Fibroblast of skin of scalp (primary cell): ENCODE measurements at places on chromosomes 3 and 15.

- DNase-seq: no peak
Measured at GRCh38 chr3:196902296-196902695, 34.6 kb downstream of the SENP5 start.

DNA sequence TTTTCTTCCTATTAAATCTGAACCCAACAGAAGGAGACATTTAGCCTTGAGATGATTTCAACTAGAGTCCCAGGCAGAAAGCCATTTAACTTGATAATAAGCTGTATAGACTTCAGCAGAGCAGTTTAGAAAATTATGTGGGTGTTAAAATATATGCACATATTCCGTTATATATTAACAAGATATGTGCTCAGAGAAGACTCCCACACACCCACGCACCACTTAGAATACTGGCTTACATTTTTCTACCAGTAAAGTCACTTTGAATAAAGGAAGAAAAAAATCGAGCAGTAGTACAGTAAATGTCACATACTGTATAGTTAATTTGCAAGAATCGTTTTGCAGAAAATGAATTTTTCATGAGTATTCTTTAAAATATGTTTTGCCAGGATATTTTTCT lies 599.3 kb downstream of the FGF12 start:
- no peak for DNase-seq

GRCh38 chr3:111809186-111809585 lies 49.9 kb upstream of the PHLDB2 start:
- peak; percentile 74 for DNase-seq

- no peak for DNase-seq
Measured at GRCh38 chr15:50549326-50549725, 2.9 kb upstream of the USP50 start.

- DNase-seq: no peak
Measured at GRCh38 chr3:146339349-146339748, 88.4 kb upstream of the PLSCR4 start.

DNA sequence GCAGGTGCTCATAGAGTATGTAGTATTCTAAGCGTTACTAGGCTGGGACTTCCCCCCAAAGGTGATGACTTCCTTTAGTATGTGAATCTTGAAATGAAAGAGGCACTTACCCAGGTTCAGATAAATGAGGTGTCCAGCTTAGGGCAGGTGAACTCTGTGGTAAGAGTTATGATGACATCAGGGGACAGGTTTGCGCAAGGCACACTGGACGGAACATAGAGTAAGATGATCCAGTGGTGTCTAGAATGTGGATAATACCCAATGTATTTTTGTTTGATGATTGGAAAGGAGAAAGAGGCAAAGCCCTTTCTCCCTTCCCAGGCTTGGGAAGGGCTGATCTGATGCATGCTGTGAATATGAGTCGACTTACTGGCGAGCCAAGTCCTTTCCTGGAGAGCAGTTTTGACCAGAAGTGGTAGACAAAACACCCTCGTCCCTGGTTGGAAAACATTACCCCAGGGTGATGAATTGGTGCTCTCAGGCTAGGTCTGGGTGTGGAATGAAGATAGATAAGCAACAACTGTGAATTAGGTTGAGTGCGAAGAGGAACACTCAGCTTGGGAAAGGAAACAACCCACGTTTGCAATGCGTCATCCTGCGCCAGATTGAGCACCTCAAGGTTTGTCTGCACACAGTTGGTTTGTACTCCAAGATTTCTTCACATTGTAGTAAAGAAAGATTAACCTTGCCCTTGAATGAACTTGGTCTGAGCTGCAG lies 124.2 kb downstream of the GHSR start:
- DNase-seq: peak; percentile 64

- no peak for DNase-seq
Measured at GRCh38 chr3:61617041-61617440, 55.7 kb downstream of the PTPRG start.

DNA sequence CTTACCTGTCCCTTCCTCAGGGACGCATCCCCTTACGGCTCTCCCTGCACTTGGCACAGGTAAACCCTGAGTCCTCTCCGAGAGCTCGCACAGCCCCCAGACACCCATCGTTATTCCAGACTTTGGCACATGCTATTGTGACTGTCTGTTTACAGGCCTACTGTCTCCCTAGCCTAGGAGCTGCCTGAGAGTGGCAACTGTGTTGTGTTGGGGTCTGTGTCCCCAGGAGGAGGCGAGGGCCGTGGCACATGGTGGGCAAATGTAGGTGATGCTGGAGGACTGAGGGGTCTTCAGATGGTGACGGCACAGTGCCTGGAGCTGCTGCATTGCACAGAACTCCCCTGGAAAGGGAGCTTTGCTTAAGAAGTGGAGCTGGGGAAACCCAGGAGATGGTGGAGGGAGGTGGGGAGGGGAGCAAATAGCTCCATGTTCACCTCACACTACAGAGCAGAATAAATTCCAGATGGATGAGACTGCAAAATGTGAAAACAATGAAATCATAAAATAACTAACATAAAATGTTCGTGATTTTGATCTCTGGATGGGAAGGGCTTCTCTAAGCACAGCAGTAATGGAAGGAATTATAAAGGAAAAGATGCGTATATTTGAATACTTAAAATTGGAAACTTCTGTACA lies 96.5 kb downstream of the SMAD6 start:
- peak; percentile 88 for DNase-seq

DNA sequence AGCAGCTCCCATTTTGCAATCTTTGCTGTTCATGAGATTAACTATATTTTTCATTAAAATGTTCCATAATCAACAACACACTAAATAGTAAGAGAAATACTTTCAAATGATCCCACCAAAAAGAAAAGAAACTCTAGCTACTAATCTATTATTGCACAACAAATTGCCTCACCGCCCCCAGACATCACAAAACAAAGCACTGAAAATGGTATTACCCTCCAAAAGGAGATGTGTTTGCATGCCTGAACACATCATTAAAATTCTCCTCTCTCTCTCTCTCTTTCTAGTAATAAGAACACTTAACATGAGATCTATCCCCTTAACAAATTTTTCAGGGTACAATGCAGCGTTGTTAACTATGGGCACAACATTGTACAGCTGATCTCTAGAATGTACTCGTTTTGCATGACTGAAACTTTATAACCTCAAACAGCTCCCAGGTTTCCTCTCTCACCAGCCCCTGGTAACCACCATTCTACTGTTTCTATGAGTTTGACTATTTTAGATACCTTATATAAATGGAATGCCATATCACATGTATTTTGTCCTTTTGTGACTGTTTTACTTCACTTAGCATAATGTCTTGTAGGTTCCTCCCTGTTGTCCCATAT lies 33.1 kb downstream of the WNT5A start:
- no peak for DNase-seq

DNA sequence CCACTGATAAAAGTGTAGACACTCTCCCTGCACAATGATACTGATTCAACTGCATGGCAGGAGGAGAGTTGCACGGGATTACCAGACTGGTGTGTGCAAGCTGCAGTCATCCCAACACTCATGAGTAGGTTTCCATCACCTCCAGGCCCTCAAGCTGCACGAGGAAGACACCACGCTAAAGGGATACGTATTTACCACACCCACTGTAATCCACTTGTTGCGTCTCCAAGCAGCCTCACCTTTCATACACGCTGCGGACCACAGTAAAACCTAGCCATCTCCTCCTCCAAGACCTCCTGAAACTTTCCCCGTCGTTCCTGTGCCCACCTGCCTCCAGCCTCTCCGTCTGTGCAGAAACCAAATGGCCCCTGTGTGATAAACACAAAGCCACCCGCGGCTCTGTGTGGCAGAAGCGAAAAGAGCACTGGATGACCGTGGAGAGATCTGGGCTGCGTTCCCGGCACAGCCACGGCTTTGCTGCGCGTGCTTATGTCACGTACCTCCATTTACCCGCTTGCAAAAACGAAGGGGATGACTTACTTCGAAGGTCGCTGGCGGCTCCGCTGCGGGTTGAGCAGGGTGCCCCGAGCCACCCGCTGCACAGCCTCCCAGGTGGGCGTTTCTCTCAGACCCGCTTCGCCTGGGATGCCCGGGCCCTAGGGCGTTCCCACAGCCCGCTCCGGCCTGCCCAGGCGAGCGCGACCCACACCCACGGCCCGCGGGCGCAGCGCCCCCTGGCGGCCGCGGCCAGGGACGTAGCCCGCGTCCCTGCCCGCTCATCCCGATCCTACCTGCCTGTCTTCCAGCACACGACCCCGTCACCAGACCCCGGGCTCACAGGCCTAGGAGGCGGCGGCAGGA lies 643 bp downstream of the ABCC5 start:
- DNase-seq: peak; percentile 59

- peak; percentile 4 for DNase-seq
Measured at GRCh38 chr3:146052791-146053310, 108.1 kb downstream of the PLOD2 start.

DNA sequence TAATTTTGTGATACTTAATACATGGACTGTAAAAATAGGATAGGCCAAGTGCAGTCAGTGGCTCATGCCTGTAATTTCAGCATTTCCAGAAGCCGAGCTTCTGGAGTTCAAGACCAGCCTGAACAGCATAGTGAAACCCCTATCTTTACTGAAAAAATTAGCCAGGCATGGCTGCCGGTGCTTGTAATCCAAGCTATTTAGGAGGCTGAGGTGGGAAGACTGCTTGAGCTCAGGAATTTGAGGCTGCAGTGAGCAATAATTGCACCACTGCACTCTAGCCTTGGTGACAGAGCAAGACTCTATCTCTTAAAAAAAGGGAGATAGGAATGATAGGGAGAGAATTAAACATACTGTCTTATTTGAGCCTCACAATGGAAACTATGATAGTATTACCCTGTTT lies 51.0 kb downstream of the GMPS start:
- DNase-seq: no peak

DNA sequence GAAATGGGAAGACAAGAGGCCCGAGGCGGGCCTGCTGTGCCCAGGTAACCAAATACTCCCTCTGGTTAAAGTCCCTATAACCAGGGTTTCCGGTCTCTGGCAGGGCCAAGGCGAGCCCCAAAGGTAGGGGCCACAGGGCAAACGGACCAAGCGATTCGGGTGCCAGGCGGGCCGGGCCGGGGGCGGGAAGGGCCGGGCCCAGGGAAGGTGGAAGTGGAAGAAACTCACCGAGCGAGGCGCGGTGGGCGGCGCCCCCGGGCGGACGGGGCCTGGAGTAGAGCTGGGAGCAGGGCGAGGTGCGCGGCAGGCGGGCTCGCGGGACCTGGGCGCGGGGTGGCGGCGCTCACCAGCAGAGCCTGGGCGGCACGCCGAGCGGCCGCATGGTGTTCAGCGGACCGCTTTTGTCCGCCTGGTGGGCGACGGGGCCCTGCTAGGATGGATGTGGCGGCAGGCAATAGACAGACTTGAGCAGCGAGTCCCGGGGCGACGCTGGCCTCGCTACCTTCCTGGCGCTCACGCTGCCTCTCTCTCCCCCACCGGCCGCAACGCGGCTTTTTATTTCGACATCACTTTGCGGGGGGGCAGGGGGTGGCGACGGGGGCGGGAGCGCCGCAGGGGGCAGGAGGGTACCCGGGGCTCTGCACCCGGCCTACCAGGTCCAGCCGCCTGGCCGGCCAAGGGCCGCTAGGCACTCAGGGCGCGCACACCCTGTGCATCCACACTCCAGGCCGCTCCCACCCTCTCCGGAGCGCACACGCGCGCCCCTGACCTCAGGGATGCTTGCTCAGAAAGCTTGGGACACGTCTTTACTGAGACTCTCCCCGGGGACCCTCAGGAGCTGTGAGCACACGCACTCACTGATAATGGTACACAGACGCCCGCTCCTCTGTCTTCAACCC lies at the start of gene GATA2:
GATA2 (minus strand) TSS at position 531 of the 899 bp plus-strand sequence. CDS start 6,170 bp downstream, outside the sequence.
- DNase-seq: no peak

- no peak for DNase-seq
Measured at GRCh38 chr3:126449621-126450051, 26.1 kb downstream of the ZXDC start.

DNA sequence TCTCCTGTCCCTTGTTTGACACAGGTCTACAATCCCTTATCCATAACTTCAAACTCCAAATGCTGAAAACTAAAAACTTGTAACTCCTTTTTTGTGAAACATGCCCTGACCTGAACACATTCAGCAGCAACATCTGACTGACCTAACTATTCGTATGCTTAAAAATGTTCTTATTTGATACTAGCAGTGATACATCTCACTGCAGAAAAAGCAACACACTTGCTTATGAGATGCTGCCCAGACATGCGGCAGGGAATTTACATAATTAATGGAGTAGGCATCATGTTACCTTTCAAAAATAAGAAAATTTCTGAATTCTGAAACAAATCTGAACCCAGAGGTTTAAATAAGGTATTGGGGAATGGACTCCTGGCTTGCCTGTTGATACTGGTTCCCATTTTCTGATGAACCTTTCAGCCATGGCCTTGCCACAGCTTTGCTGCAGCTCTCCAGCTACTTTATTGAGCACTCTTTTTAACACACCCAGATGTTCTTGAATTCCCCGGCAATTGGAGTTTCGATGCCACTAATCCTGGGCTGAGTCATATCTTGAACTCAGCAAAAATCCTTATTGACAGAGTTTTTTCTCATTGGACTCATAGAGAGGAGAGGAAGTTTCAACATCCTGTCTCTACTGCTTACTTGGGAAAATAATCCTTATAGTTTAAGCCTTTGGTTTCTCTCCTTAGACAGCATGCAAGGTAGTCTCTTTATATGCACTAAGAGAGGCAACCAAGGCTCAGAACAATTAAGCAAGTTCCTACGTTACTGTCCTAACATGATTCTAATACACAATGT lies 296.6 kb upstream of the LMCD1 start:
- peak; percentile 87 for DNase-seq

DNA sequence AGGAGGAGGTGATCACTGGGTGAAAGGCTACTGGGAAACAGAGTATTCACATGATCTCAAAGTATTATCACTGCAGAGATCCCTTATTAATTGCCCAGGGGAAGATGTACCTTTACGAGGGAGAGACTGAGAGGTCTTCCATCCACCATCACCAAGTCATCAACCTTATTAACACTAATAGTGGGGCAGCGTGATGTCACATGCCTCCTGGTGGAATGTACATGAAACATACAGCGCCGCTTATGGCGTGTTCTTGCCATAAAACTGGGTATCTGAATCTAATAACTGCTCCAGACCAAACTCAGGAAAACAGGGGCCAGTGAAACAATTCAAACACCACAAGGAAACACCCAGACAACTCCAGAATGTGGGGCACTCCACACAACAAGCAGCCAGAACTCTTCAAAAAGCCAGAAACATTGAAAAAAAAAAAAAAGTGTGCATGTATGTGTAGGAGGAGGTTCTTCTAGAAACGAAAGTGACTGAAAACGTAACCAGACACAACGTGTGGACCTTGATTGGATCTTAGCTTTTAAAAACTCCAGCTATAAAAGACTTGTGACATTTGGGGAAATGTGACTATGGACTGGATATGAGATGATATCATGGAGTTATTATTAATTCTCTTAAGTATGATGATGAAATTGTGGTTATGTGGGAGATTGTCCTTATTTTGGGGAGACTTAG lies 4.6 kb downstream of the STIMATE start:
- no peak for DNase-seq

DNA sequence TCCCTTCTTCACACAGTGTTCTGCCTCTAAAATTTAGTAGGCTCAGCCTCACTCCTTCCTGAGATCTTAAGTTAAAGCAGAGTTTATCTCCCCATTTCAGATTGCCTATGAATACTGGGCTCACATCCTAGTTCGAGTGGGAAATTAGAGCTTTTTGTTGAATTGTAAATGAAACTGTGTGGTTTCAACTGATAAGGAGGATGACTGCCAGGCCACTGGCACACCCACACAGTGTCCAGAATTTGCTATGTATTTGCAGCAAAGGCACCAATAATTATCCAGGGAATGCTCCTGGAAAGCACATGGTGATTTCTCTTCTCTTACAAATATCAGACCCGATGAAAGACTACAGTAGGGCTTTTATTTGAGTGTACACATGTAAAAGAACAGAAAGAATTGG lies 308.1 kb upstream of the COL8A1 start:
- DNase-seq: no peak

GRCh38 chr15:62788224-62788623 lies 254.3 kb upstream of the TPM1 start:
- no peak for DNase-seq

- no peak for DNase-seq
Measured at GRCh38 chr3:16700651-16701050, 95.4 kb upstream of the DAZL start.
